ENCODE measurements at places on chromosomes 16 and 17. TPM values are rescaled to one million over a fixed set of nuclear protein-coding genes. Genes with fewer than 3 reads are reported as not detected.

Gene TNFRSF13B
- not detected for total RNA-seq

Gene DLX4
- 0.32 TPM for total RNA-seq

- peaks cover 19% of the 10 kb centered on the region for H3K4me1 ChIP-seq
- DNase-seq: no peak
- peak overlapping the region; percentile 58 for H3K27ac ChIP-seq
- no peaks in the 10 kb centered on the region for H3K27me3 ChIP-seq
Measured at GRCh38 chr17:45308016-45308365, 8.8 kb downstream of the MAP3K14 start.

Gene KRT28
- not detected for total RNA-seq

DNA sequence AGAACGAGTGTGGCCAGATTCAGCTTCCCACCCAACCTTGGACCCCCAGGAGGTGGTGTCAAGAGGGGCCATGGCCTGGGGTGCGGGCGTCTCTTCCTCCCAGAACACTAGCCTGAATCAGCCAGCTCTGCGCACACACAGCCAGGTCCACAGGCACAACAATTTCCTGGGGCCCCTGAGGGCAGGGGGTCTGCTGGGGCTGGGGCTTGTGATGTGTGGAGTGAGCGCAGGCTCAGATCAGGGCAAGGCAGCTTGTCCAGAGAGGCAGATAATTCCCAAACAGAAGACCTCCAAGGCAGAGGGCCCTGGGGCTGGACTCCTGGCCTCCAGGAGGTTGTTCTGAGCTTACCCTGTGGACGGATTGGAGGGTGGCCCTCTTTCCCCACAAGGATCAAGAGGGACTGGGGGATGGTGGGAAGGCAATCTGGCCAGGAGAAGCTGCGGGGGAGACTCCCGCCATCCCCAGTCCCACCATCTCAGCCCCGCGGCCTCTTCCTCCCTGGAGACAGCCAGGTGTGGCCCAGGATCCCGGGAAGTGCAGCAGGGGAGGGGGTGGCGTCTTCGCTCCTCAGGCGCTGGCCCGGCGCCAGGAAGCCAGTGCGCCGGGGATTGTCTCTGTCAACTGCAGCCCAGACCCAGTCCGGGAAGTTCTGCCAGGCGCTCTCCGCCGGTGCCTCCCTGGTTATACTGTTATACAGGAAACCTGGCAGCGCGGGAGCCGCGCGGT lies 52.0 kb upstream of the AMZ2 start:
- DNase-seq: peak; percentile 44
- H3K27me3 ChIP-seq: peaks cover 80% of the 10 kb centered on the region
- no peak overlapping the region for H3K4me3 ChIP-seq
- no peak overlapping the region for H3K27ac ChIP-seq
- H3K4me1 ChIP-seq: peaks cover 33% of the 10 kb centered on the region

DNA sequence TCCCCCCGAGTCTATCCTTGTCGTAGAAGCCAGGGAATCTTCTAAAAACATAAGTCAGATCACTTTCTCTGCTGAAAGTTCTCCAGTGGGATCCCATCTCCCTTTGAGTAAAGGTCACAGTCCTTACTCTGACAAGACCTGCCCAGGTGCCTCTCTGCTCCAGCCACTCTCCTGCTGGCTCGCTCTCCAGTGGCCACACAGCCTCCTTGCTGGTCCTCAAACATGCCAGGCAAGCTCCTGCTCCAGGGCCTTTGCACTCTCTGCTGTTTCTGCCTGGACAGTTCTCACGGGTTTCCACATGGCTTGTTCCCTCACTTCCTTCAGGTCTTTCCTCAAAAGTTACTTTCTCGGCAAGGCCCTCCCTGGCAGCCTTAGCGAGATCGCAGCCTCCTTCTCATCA lies 3.4 kb downstream of the B9D1 start:
- H3K4me1 ChIP-seq: peaks cover 12% of the 10 kb centered on the region
- H3K27me3 ChIP-seq: no peaks in the 10 kb centered on the region
- no peaks in the 10 kb centered on the region for H3K36me3 ChIP-seq
- no peak overlapping the region for H3K27ac ChIP-seq

- H3K27ac ChIP-seq: peak overlapping the region; percentile 34
- DNase-seq: no peak
- no peak overlapping the region for H3K4me3 ChIP-seq
- no peaks in the 10 kb centered on the region for H3K36me3 ChIP-seq
Measured at GRCh38 chr16:84737192-84738011, 37.6 kb downstream of the USP10 start.

DNA sequence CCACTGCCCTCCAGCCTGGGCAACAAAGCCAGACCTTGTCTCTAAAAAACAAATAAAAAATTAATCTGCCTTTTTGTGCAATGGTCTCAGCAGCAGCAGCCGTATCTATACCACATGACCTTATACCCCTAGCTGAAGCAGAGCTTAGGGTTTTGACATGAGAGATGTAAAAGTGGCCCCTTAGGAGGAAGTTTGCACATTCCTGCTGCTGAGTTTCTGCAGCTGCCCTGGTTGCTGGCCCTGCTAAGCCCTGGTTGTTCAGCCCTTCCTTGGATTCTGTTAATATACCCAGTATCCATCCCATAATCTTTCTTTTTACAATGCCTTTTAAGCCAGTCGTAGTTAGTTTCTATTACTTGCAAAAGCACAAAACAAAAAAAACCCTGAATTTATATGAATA lies 33.0 kb upstream of the PRKCB start:
- peaks cover 5% of the 10 kb centered on the region for H3K27me3 ChIP-seq
- DNase-seq: no peak
- no peaks in the 10 kb centered on the region for H3K4me1 ChIP-seq
- H3K27ac ChIP-seq: no peak overlapping the region

- H3K27ac ChIP-seq: no peak overlapping the region
- DNase-seq: peak; percentile 47
- peaks cover 4% of the 10 kb centered on the region for H3K4me1 ChIP-seq
- H3K27me3 ChIP-seq: no peaks in the 10 kb centered on the region
- H3K36me3 ChIP-seq: no peaks in the 10 kb centered on the region
Measured at GRCh38 chr17:66944351-66945146, 20.0 kb upstream of the CACNG4 start.

Gene TMC8
- total RNA-seq: 0.16 TPM

Gene MRPL28
- 88.1 TPM for total RNA-seq

Gene TP53TG3F
- total RNA-seq: not detected

DNA sequence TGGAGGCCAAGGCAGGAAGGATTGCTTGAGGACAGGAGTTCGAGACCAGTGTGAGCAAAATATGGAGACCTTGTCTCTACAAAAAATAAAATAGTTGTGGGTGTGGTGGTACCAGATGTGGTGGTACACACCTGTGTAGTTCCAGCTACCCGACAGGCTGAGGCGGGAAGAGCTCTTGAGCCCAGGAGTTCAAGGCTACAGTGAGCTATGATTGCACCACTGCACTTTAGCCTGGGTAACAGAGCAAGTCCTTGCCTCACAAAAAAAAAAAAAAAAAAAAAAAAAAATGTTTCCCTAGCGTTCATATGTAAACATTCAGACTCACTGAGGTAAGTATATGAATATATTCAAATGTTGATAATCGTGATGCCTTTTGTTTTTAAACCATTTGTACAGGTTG lies 39.5 kb downstream of the CLUH start:
- peaks cover 4% of the 10 kb centered on the region for H3K36me3 ChIP-seq
- H3K4me3 ChIP-seq: no peak overlapping the region
- H3K27ac ChIP-seq: no peak overlapping the region
- H3K4me1 ChIP-seq: no peaks in the 10 kb centered on the region
- DNase-seq: no peak
